ENCODE measurements at places on chromosomes 16 and 17.
A peak's percentile ranks its signal among the peaks of the same experiment; 100 is the strongest.

- no peak for DNase-seq
Observed at GRCh38 chr16:4709481-4709880, 16.1 kb downstream of the NUDT16L1 start.

DNA sequence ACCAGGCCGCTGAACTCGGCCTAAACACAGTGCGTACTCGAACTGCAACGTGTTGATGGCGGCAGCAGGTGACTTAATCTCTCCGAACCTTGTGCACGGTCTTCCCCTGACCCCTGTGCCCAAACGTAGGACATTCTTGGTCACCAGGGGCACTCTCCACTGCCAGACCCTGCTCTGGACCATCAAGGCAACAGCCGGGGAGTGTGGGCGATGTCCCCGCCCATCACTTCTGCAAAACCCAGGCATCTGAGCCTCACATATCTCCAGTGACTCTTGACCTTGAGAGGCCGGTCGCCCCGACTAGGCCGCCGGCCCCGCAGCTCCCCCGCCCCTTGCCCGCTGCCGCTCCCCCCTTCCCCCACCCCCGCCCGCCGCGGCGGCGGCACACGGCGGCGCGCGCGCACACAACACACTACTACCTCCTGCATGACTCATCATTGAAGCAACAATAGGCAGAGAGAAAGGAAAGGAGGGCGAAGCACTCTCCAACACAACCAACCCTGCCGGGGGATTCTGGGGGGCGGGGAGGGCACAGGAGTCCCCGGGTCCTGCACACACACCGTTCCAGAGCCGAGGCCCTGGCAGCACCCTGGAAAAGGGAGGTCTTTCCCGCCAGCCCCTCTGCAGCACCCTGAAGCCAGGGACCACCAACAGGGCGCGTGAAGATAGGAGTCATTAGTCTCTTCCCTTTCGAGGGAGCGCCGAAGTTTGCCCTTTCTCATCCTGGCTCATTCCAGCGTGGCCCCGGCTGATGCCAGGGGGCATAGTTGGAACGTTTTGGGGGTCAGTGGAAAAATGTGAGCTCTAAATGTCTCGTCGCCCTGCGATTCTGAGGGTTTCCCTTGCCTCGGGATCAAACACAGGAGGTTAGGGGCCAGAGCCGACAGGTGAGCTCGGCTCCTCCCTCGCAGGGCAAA lies 1.9 kb downstream of the MNT start:
- DNase-seq, result no peak

- peak; percentile 55 for DNase-seq
Observed at GRCh38 chr17:57959929-57960328, 4.7 kb upstream of the CUEDC1 start.

DNA sequence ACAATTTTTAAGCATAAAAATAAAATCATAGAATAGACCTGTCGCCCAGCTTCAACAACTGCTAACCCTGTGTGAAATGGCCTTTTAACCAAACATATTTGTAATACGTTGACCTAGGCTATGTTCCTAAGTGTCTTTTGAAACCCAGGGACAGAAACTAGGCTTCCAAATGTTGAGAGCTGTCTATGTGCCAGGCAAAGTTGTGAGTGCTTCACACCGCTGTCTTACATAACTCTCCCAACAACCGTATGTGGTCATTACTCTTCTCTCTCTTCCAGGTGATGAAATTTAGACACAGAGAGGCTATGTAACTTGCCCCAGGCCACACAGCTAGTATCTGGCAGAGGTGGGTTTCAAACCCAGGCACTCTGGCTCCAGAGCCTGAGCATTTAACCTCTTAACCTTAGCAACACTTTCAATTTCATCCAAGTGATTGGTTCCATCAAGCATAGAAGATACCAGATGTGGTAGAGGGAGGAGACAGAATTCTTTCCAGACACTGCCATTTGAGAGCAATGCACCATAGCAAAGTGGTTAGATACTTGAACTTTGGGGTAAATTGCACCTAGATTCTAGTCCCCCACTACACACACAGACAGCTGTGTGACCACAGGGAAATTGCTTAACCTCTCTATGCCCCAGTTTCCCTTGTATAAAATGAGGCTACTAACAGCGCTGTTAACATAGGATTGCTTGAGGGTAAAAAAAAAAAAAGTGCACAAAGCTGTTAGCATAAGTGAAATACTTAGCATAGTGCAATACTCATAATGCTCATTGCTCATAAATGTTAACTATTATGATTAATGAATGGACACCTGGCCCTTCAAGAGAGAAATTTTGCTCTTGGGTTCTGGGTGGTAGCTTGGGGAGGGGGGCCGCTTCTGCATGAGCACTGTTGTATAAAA lies 160.6 kb downstream of the IRX3 start:
- DNase-seq, result no peak

DNA sequence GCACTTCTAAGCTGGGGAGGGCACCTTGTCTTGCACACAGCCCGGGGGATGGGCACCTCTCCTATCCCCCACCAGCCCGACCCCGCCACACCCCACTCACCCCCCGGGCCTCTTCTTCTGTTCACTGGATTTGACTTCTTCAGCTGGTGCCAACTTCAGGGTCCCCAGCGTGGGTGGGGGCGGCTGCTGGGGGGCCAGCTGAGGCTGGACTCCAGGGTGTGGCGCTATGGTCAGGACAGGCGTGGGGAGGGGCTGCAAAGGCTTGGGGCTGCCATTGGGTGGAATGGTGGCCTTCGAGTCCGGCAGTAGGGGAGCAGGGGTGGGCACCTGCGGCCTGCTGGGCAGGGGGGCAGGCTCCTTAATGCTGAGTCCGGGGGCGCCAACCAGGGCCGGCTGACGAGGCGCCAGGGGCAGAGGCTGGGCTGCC lies 6.1 kb downstream of the MNT start:
- no peak for DNase-seq

- no peak for DNase-seq
Observed at GRCh38 chr17:61393904-61394629, 5.6 kb upstream of the TBX2 start.

- DNase-seq, result no peak
Observed at GRCh38 chr16:80746231-80746630, 58.2 kb downstream of the CDYL2 start.

GRCh38 chr17:17667947-17668346 lies 13.3 kb upstream of the RAI1 start:
- DNase-seq, result no peak

GRCh38 chr16:727291-727977 lies 528 bp downstream of the HAGHL start:
- DNase-seq, result no peak

GRCh38 chr16:27366687-27367460 lies 35.1 kb upstream of the IL21R start:
- no peak for DNase-seq

DNA sequence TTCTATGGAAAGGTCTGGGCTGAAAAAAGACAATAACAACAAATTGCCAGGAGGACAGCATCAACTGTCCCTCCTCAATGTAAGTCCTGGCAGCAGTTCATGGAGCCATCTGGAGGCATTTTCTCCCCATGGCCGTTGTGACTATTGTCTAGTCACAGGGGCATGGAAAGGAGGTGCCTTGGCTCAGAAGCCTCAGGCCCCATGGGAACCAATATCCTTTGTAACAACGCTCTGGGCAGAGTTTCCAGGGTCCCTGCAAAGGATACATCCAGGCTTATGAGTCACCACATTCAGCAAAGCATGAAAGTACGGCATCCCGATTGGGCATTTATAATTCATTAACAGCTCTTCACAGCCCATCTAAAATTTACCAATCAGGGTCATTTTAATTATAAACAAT lies 85.2 kb downstream of the GLG1 start:
- DNase-seq, result no peak

- no peak for DNase-seq
Observed at GRCh38 chr17:46883871-46884520, 32.6 kb downstream of the WNT9B start.
